ENCODE measurements at places on chromosomes 11 and 22.

DNA sequence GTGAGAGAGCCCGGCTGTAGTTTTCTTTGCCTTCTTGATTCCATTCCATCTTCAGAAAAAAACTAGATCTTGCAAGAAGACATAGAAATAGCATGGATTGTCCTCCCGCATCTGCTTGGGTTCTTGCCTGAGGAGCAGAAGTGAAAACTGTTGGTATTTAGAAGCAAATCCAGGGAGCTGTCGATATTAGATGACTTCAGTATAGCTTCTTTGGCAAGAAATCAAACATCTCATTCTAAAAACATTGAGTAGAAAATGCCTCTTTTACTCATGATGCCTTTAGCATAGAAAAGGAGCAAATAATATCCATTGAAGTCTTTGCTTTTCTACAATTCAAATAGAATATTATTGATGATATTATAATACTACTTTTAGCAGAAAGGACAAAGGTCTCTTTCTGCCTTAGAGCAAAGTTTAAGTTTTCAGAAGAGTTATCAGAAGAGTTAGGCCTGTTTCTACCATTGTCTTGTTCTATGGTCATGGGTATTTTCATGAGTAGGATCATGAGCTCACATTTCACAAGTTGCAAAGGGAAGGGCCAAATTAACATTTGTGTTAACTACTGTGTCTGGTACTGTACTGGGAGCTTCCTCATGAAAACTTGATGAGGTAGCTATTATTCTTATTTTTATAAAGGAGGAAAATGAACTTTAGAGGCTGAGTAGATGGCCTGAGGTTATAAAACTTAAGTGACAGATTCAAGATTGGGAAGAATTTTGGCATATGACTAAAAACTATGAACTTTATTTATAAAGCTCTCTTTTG lies 49.7 kb downstream of the EXT2 start:
- no peak for DNase-seq

DNA sequence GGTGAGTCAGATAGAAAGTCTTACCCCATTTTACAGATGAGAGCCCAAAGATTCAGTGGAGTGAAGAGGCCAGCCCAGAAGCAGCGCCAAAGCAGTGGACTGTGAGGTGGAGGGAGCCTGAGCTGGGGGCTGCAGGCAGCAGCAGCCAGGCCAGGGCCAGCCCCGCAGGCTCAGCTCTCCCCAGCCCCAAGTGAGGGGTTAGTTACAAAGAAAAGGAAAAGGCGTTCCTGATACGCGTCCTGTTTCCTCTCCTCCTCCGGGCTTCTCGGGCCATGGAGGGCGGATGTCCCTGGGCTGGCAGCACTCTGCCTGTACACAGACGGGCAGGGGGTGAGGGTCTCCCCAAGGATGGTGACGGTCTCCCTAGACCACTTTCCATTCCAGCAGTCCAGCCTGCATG lies 44.9 kb downstream of the ARRB1 start:
- DNase-seq = no peak

DNA sequence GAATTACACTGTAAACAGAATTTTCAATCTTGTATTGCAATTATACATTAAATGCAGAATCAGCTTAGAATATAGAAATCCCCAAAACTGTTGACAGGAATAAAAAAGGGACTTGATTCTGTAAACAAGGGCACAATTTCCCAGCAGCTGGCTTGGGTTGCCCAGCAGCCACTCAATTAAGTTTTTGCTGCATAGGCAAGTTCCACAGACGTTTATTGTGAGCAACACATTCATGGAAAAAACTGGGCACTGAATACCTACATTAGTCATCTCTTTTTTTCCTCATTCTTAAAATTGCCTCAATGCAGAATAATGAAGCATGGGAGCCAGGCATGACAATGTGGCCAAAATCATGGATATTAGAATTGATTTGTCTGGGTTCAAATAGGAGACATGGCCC lies 421.8 kb upstream of the ANO5 start:
- no peak for DNase-seq

GRCh38 chr11:6646918-6647679 lies 8.5 kb downstream of the DCHS1 start:
- no peak for DNase-seq

GRCh38 chr22:27988704-27989103 lies 69.6 kb upstream of the PITPNB start:
- DNase-seq = no peak

DNA sequence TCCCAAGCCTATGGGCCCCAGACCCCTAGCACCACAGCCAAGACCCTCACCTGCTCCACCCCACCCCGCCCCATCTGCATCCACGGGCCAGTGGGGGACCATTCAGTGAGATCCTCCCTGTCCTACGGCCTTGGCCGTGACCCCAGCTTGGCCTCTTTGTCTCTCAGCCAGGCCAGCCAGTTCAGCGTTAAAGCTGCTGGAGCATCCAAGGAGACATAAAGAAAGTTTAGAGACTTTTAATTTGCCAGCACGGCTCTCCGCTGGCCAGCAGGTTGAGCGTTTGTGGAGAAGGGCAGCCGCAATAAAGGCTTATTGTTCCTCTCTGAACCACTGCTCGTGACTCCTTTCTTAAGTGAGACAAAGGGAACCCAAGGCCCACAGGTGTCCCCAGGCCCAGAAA lies 49.3 kb upstream of the LMO1 start:
- no peak for DNase-seq

DNA sequence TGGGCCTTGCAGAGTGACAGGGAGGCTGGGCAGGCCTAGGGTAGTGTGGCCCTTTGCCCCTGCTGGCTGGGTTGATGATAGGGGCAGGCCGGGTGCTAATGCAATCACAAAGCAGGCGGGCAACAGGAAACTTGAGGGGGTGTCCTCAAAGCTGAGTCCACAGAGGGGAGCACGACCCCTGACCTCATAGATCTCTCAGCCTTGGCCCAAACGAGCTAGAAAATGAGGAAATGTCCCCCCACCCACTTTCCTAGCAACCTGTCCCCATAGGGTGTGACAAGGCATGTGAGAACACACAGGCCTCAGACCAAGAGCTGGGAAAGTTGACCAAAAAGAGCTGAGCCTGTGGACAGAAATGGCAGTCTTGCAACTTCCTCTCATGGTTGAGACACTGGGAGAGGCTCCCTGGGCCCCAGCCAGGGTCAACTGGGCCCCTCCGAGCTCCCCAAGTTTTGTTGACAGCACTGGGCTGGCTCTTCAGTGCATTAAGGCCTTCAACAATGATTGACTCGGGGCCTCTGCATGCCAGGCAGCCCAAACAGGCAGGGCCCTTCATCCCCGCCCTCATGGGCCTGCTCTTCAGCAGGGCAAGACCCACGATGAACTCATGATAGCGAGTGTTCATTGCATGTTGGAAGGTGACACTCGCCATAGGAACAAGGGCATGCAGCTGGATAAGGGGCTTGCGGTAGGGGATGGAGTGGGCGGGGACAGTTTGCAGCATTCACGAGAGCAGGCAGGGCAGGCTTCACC lies 9.8 kb upstream of the SPI1 start:
- DNase-seq = no peak

DNA sequence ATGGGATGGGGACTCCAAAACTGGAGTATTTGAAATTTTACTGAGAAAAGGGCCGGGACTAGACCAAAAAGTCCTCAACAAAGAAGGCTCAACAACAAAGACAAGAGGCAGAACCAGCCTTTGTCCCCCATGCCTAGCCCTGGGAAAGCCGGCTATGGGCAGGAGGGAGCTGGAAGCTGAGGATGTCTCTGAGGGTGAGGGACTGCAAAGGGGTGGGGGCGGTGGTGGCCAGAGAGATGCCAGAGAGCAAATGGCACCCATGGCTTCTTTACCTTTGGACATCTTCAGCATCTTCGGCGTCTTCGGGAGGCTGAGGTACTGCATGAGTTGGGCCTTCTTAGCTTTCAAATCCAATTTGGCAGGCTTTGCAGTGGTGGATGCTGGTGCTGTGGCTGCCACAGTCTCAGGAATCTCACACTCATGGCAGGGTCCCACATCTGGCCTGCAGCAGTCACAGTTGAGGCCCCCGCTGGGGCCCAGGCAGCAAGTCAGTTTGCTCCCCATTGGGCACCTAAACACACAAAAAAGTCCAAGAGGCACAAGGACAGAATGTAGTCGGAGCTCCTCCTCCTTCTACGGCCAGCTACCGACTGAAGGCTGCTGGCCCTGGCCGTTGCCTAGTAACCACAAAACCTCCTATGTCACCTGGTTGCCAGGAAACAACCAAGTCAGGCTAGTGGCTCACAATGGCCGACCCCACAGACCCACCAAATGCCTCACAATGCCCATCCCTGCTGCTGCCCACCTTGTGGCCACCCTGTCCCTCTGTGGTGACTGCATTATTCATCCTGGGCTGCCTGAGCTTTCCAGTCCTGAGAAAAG lies at the start of gene C22orf42:
TSS of gene C22orf42 (minus strand) at position 592 of the 822 bp plus-strand sequence. CDS start at position 504, 88 bp downstream.
- DNase-seq = no peak

GRCh38 chr22:47095395-47096122 lies 333.1 kb downstream of the TBC1D22A start:
- DNase-seq = no peak

DNA sequence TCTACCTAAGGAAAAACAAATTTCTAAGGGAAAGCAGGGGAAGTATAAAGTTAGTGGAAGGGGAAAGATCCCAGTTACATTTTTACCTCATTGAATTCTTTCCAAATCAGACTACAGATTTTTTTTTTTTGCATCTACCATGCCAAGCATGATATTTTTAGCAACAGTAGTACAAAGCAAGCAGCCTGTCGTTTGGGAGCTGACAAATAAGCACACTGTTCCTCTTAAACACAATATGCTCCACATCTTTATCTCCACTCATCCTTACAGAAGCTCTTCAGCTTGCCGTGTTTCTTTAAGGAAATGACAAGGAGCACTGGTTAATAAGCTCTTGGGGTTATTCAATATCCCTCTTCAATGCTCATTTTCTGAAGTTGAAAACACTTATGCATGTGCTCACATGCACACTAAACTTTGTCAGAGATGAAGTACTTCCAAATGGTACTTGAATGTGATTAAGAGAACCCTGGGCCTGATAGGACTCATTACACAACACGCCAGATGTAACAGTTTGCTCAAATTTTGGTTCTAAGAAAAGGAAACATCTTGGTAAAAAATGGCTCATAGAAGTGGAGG lies 53.8 kb downstream of the PAX6 start:
- no peak for DNase-seq

DNA sequence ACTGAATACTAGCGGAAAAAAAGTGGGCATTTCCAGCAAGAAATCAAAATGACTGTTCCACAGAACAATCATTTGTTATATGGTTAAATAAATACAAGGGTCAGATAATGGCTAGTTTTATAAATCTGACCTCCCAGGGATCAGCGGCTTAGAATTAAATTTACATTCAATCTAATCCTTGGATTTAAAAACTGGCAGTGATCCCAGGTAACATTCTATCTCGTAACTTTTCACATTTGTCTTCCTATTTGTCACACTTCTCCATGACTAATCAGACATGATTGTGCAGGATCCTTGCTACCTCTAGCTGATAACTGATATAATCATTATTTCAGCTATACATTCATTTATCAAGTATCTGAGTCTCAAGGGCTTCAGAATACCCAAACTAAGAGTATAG lies 2.9 kb upstream of the MMP3 start:
- no peak for DNase-seq

GRCh38 chr11:110034806-110035205 lies 58.4 kb upstream of the ZC3H12C start:
- DNase-seq = no peak

DNA sequence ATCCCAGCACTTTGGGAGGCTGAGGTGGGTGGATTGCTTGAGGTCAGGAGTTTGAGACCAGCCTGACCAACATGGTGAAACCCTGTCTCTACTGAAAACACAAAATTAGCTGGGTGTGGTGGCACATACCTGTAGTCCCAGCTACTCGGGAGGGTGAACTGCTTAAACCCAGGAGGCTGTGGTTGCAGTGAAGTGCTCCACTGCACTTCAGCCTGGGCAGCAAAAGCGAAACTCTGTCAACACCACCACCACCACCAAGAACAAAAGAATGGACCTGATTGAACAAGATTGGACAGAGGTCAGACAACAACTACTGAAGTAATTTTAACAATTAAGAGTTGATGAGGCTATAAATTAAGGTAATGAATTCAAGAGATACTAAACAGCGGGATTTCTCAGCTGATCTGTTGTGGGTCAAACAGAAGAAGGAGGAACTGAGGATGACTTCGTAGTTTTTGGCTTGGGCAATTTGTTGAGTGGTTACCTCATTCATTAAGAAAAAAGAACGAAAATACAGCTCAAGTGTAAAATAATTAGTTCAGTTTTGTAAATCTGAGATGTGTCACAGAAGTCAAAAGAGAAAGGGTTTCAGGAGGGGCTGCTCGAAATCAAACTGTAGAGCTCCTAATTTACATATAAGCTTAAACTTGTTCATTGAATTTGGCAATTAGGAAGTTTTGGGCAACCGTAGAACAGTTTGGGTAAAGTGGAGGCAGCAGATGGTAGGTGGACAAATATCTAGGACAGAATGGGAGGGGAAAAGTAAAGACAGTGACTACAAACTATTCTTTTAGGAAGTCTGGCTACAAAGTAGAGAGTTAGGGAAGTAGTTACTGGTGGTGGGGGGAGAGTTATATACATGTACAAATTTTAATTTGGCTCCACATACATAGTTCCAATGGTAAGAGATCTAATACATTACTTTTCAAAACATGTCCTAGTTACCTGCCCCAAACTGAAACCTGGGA lies 4.5 kb downstream of the IL18 start:
- no peak for DNase-seq

GRCh38 chr22:24285245-24285644 lies 14.6 kb downstream of the SPECC1L start:
- DNase-seq = peak; percentile 12

DNA sequence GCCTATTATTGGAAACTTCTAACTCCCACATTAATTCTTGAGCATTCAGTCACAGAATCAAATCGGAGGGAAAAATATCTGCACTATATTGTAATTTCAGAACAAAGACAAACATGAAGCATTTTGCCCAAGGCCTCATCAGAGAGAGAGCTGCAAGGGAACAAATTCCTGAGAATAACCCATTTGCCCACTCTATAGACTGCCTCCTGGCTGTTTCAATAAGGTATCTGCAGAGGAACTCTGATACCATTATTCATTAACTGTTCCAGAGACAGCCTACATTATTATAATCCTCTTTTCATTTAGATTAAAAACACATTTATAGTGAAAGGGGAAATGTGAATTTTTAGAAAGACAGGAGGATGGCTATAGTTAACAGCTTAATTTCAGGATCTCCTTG lies 663.9 kb downstream of the DLG2 start:
- no peak for DNase-seq

DNA sequence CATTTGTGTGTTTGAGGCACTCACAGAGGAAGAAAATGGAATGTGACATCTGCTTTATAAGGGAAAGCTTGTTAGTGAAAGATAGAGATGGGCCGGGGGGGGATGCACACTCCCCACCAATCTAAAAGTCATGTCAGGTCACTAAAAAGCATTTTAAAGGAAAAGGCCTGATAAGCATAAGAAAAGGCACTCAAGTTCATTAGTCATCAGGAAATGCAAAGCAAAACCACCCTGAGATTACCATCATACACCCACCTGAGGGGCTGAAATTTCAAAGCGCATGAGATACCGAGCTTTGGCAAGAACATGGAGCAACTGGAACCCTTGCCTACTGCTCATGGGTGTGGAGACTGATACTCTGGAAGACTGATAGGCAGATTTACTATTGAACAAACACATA lies 77.9 kb upstream of the ANO1 start:
- DNase-seq = no peak

GRCh38 chr11:43925063-43925931 lies 17.1 kb upstream of the C11orf96 start:
- DNase-seq = no peak

GRCh38 chr22:23264610-23265367 lies 84.5 kb downstream of the BCR start:
- no peak for DNase-seq

- no peak for DNase-seq
Observed at GRCh38 chr22:21020802-21021429, 6.0 kb downstream of the P2RX6 start.
